Calu3 (cell line): ENCODE measurements at places on chromosomes 5 and 9. TPM values are rescaled to one million over a fixed set of nuclear protein-coding genes. Genes with fewer than 3 reads are reported as not detected.

RNF38 gene
- 10.8 and 12.0 TPM in 2 replicates for total RNA-seq

DNA sequence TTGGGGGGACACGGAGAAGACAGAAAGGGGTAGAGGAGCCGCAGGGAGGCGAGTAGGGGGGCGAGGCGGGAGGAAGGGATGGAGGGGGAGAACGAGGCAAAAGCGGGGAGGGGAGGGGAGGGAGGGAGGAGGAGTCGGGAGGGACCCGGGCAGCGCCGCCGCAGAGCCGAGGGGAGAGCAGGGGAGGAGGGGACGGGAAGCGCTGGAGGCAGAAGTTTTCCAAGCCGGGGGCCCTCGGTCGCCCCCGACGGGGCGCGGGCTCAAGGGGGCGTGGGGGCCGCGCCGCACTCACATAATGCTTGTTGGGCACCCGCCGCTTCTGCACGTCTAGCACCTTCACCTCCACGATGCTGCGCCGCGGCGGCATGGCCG, 353 bp downstream of the SH3PXD2B start:
- DNase-seq: peak; percentile 36

DNA sequence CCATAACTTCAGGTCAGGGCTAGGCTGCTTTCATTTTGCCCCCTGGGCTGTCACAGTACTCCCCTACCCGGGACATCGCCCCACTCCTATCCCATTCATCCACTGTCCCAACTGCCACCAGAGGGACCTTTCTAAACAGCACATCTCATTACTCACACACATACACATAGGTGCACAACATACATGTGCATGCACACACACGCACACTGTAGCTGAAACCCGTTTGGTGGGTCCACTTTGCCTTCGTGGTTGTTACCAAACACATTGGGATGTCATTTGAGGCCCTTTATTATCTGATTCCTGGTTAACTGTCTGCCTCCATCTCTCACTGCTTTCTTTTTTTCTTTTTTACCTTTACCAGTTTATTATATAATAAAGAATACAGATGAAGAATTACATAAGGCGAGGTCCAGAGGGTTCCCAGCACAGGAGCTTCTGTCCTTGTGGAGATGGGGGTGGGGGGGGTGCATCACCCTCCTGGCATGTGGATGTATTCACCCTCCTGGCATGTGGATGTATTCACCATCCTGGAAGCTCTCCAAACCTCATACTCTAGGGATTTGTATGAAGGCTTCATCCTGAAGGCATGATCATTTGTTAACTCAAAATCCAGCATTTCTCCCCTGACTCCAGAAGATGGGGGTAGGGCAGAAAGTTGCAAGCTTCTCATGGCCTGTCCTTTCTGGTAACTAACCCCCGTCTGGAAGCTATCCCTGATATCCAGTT, 186.0 kb downstream of the GOLPH3 start:
- DNase-seq: no peak

- DNase-seq: no peak
Observed at GRCh38 chr9:90070056-90070455, 465.2 kb downstream of the GADD45G start.

DNA sequence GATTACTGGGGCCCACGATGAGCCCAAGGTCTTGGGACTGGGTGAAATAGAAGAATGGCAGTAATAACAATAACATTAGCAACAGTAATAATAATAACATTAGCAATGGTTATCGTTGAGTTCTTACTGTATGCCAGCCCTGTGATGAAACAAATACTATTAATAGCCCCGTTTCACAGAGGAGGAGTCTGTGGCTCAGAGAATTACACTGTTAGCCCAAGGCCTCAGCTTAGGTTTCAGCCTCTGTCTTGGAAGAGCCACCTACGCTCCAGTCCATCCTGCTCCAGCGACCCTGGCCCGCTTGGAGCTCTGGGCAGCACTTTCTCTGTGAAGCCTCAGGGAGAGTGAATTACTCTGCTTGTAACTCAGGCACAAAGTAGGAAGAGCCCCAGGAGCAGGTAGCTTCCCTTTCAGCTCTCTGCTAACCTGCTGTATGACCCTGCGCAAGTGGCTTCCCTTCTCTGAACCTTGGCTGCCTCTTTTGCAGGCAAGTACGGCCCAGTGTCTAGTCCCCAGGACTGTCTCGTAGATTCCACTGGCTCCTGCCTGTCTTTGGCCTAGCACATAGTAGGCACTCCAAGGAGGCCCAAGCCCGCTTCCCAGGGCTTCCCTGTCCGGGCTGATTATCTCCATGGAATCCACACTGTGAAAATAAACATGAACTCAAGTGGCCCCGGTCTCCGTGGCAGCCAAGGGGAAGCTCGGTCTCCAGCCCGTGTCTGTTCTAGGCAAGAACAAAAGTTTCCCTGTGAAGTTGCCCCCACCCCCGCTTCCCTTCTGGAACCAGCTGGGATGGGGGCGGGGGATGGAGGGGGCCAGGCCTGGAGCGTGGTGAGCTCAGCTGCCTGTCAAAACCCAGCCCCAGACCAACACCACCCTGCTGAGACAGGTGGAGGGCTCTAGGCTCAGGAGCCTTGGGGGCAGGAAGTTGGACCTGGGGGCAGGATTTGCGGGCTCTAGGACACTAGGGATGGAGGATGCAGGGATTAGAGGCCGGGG, 26.2 kb upstream of the LMX1B start:
- DNase-seq: no peak

SH2D3C gene
- total RNA-seq: not detected in 2 replicates

GRCh38 chr5:103031607-103032006, 88.3 kb downstream of the GIN1 start:
- DNase-seq: no peak

FBXO10 gene
- 0.94 and 1.1 TPM in 2 replicates for total RNA-seq

TAS2R1 gene
- not detected in 2 replicates for total RNA-seq

DNA sequence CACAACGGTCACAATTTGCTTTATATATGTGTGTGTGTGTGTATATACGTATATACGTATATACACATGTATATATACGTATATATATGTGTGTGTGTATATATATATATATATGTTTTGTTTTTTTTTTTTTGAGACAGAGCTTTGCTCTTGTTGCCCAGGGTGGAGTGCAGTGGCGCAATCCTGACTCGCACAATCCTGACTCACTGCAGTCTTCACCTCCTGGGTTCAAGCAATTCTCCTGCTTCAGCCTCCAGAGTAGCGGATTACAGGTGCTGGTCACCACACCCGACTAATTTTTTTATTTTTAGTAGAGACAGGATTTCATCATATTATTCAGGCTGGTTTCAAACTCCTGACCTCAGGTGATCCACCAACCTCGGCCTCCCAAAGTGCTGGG, 3.1 kb downstream of the RNF38 start:
- DNase-seq: no peak

GRCh38 chr9:30722065-30722464, 1662.4 kb upstream of the ACO1 start:
- DNase-seq: no peak

DNA sequence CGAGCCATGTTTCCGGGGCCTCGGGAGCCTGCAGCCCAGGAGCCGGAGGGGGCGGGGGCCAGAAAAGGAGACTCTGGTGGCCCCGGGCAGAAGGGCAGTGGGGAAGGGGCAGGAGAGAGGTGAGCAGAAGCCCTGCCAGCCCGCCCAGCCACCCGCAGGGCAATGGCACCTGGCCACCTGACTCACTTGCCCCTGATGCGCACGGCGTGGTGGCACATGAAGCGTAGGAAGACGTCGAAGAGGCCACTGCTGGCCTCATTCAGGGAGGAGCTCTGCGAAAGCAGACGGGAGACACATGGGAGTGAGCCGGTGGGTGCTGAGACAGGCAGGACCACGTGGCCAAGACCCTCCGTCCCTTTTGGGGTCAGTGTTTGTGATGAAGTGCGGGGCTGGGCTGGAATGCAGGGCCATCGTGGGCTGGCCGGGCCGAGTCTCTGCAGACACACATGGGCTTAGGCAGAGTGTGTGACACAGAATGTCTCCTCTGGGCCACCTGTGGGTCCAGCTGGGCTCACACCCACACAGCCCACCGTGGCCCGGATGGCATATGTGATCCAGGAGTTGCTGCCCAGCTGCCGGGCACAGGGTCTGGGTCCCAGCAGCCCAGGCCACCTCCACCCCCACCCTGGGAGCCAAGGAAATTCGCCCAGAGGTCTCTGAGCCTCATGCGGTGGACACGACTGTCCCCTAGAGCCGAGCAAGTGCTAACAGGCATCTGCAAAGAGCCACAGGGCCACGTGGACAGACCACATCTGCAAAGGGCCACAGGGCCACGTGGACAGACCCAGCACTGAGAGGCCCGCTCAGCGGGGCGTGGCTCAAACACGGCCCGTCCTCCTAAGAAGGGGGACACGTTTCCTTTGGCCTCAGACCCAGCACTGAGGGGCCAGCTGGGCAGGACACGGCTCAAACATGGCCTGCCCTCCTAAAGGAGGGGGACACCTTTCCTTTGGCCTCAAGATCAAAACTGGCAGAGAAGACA, 23.6 kb downstream of the TERT start:
- no peak for DNase-seq

- DNase-seq: no peak
Observed at GRCh38 chr5:102902135-102902448, 147.0 kb downstream of the PAM start.

DNA sequence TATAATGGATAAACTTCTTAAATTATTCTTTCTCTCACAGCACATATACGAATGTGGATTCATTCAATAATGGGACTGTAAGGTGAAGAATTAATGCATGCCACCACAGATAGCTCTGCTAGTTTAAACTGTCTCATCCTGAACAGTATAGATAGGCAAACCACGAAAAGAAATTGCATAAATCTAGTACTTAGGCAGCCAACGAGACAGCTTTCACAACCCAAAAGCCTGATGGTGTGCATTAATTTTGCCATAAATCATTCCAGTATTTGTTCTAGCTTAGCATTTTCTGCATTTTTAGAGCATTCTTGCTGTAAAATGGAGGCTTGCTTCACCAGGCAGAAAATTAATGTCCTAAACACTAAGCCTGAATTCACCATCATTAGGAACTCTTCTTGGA, 834.2 kb upstream of the DMAC1 start:
- no peak for DNase-seq

HTR4 gene
- not detected in 2 replicates for total RNA-seq

EEIG1 gene
- 80.7 and 84.6 TPM in 2 replicates for total RNA-seq

DNA sequence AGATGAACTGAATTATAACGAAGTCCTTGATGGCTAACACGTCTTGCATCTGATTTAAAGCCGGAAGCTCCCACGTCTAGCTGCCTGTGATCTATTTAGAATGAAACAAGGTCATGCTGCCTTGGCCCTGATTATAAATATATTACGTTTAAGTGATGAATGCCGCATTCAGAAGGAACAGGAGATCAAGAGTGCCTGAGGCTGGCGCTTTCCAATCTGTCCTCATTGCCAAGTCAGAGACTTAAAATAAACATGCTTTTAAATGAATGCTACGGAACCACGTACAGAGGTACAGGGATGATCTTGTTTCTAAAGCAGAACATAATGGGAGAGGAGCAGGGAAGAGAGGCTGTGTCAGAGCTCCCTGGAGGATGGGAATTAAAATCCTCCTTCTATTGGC, 292.8 kb downstream of the TLE1 start:
- no peak for DNase-seq

- DNase-seq: no peak
Observed at GRCh38 chr9:121838746-121839669, 187.6 kb downstream of the DAB2IP start.

DNA sequence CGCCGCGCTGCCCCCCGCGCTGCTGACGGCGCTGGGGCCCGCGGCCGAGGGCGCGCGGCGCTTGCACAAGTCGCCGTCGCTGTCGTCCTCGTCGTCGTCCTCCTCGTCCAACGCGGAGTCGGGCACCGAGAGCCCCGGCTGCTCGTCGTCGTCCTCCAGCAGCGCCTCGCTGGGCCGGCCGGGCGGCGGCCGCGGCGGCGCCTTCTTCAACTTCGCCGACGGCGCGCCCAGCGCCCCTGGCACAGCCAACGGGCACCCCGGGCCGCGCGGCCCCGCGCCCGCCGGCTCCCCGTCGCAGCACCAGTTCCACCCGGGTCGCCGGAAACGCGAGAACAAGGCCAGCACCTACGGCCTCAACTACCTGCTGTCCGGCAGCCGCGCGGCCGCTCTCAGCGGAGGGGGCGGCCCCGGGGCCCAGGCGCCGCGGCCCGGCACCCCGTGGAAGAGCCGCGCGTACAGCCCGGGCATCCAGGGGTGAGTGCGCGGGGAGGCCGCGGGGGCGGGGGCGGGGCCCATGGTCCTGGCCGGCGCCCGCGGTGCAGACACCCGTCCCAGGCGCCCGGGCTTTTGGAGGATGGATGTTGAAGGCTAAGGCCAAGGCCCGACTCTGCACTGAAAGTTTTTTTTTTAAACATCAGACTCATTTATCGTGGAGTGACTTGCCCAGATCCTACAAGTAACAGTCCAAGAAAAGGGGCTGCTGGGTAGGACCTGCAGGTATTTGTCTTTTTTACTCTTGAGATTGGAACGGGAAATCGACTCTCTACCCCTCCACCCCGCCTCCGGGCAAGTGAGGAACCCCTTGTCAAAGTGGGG, 1.2 kb downstream of the TENT4A start:
- peak; percentile 37 for DNase-seq

NEUROG1 gene
- not detected in 2 replicates for total RNA-seq

- DNase-seq: no peak
Observed at GRCh38 chr5:168669156-168669555, 90.0 kb upstream of the PANK3 start.
